Prostate gland (tissue), 2 donors: ENCODE measurements at places on chromosomes 2 and 18.

GRCh38 chr18:34809451-34810072, 99.5 kb downstream of the DTNA start:
- no peaks in the 10 kb centered on the region for H3K27me3 ChIP-seq
- H3K27ac ChIP-seq: no peak overlapping the region
- DNase-seq: no peak
- no peaks in the 10 kb centered on the region for H3K4me1 ChIP-seq

DNA sequence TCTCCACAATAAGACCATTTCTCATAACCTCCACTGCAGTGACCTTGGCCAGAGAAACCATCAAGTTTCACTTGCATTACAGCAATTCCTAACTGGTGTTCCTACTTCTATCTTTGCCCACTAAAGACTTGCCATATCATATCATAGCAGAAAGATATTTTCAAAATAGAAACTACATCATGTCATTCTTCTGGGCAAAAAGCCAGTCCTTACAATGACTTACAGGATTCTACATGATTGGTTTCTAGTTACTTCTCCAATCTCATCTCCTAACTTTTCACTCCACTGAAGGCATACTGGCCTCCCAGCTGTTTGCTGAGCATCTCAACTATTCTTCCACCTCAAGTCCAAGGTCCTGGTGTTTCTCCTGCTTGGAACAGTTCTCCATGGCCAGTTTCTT, 151.4 kb downstream of the HNMT start:
- H3K27me3 ChIP-seq: no peaks in the 10 kb centered on the region
- H3K4me1 ChIP-seq: no peaks in the 10 kb centered on the region
- H3K4me3 ChIP-seq: no peak overlapping the region

DNA sequence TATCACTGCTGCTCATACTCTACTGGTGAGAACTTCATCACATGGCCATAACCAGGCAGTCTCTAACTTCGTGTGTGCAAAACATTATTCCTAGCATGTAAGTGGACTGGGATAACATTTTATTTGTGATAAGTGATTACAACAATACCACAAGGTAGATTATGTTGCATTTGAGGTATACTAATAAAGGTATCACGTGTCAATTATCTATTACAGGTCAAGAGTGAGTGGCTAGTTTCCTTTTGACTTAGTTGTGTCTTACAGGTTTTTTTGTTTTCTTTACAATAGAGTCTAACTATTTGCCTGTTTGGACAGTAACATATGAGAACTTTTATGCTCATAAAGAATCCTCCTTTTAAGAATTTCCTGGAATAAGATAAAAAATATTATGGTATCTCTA, 67.2 kb upstream of the DSC1 start:
- no peak overlapping the region for H3K4me3 ChIP-seq
- no peaks in the 10 kb centered on the region for H3K27me3 ChIP-seq
- no peaks in the 10 kb centered on the region for H3K4me1 ChIP-seq
- H3K36me3 ChIP-seq: no peaks in the 10 kb centered on the region
- no peak overlapping the region for H3K27ac ChIP-seq

- H3K4me1 ChIP-seq: no peaks in the 10 kb centered on the region
- H3K27ac ChIP-seq: no peak overlapping the region
- H3K36me3 ChIP-seq: no peaks in the 10 kb centered on the region
- H3K27me3 ChIP-seq: no peaks in the 10 kb centered on the region
- DNase-seq: no peak
These were observed 13.1 kb downstream of the QPCT start for GRCh38 chr2:37357530-37357929.

DNA sequence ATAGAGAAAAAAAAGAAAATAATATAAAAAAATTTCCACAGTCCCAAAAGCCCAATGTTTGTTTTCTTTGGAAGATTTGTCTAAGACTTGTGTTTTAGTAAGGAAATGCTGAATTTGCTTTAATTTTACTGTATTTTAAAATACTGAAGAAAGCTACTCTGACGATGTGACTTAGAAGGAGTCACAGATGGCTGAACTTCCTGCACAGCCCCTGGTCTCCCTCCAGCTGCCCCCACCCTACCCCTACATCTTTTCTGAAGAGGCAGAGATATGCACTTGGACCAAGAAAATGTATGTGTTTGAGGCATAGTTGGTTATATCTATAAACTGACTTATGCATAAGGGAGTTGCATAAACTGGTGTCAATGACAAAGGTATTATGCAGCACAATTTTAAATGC, 172.3 kb downstream of the CDH2 start:
- H3K27ac ChIP-seq: no peak overlapping the region
- no peak for DNase-seq
- H3K4me1 ChIP-seq: no peaks in the 10 kb centered on the region
- no peak overlapping the region for H3K4me3 ChIP-seq

- no peak for DNase-seq
- no peak overlapping the region for H3K4me3 ChIP-seq
- no peaks in the 10 kb centered on the region for H3K27me3 ChIP-seq
- H3K27ac ChIP-seq: no peak overlapping the region
- no peaks in the 10 kb centered on the region for H3K36me3 ChIP-seq
- H3K4me1 ChIP-seq: no peaks in the 10 kb centered on the region
These were observed 20.4 kb upstream of the FEZ2 start for GRCh38 chr2:36618381-36618780.

DNA sequence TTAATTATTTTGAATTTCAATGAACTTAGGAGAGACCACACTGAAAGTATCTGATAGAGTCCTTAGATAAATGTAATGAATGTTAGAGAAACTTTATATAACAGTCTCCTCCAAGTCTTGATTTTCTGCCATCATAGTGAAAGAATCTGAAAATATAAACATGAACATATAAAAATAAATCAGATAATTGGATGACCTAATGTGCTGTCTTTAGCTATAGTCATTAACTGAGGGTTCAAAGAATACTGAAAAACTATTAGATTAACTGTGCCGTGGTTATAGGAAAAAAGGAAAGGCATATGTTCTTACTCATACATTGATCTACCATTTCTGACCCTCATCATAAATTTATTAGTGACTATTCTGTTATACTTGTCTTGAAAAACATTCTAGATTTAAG, 47.0 kb upstream of the SPAG16 start:
- no peaks in the 10 kb centered on the region for H3K4me1 ChIP-seq
- DNase-seq: no peak
- H3K27ac ChIP-seq: no peak overlapping the region
- H3K27me3 ChIP-seq: no peaks in the 10 kb centered on the region
- H3K4me3 ChIP-seq: no peak overlapping the region
- no peaks in the 10 kb centered on the region for H3K36me3 ChIP-seq

- no peak for DNase-seq
- H3K27ac ChIP-seq: no peak overlapping the region
- H3K36me3 ChIP-seq: no peaks in the 10 kb centered on the region
These were observed 19.5 kb upstream of the WIPF1 start for GRCh38 chr2:174617120-174617519.

GRCh38 chr18:28007841-28008240, 169.1 kb downstream of the CDH2 start:
- H3K27ac ChIP-seq: no peak overlapping the region
- DNase-seq: no peak
- H3K36me3 ChIP-seq: no peaks in the 10 kb centered on the region
- H3K4me1 ChIP-seq: no peaks in the 10 kb centered on the region
- H3K27me3 ChIP-seq: no peaks in the 10 kb centered on the region
- H3K4me3 ChIP-seq: no peak overlapping the region

DNA sequence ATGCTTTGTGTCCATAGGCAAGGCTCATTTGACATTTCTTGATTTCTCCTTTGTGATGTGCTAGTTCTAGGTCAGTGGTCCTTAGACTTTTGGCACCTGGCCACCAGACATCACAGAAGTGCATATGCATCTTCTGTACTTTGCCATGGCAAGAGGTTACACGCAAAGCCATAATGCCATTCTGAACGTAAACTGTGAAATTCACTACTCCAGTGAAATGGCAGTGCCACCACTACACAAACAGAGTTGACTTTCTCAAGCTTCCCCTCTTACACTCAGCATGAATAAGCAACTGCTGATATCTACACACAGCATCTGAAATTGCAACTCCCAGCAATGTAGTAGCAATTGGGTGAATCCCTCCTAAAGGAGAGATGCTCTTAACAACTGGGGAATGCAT, 729.3 kb downstream of the DPP10 start:
- DNase-seq: no peak
- H3K36me3 ChIP-seq: no peaks in the 10 kb centered on the region
- no peaks in the 10 kb centered on the region for H3K27me3 ChIP-seq
- H3K4me1 ChIP-seq: no peaks in the 10 kb centered on the region
- H3K4me3 ChIP-seq: no peak overlapping the region

DNA sequence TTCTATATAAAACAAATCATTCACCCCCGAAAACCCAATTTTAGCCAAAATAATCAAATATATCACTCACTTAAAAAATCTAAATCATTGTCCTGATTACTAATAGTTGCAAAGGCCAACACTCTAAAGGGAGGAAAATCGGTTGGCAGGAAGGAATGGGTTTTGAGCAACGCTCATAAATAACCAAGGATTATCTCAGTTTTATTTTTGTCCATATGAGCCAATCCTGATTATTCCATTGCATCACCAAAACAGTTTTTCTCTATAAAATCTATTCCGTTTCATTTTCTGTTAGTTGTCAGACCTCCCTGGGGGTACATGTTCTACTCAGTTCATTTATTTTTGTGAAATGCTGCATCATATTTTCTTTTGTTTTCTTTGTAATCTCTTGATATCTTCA, 174.1 kb downstream of the LRATD1 start:
- no peaks in the 10 kb centered on the region for H3K36me3 ChIP-seq
- H3K4me3 ChIP-seq: no peak overlapping the region
- H3K27ac ChIP-seq: no peak overlapping the region
- H3K27me3 ChIP-seq: no peaks in the 10 kb centered on the region
- DNase-seq: no peak

GRCh38 chr2:7976206-7976605, 705.6 kb upstream of the ID2 start:
- no peaks in the 10 kb centered on the region for H3K27me3 ChIP-seq
- DNase-seq: no peak
- no peak overlapping the region for H3K4me3 ChIP-seq
- no peak overlapping the region for H3K27ac ChIP-seq
- no peaks in the 10 kb centered on the region for H3K4me1 ChIP-seq

GRCh38 chr2:159094173-159094737, 125.8 kb downstream of the TANC1 start:
- no peaks in the 10 kb centered on the region for H3K27me3 ChIP-seq
- H3K36me3 ChIP-seq: no peaks in the 10 kb centered on the region
- H3K4me1 ChIP-seq: peaks cover 52% of the 10 kb centered on the region
- H3K27ac ChIP-seq: peak overlapping the region; percentile 70

GRCh38 chr2:187774551-187775071, 220.4 kb upstream of the TFPI start:
- H3K27me3 ChIP-seq: no peaks in the 10 kb centered on the region
- no peak overlapping the region for H3K4me3 ChIP-seq
- H3K27ac ChIP-seq: no peak overlapping the region
- H3K4me1 ChIP-seq: no peaks in the 10 kb centered on the region
- no peak for DNase-seq
- H3K36me3 ChIP-seq: no peaks in the 10 kb centered on the region

- no peaks in the 10 kb centered on the region for H3K27me3 ChIP-seq
- H3K36me3 ChIP-seq: no peaks in the 10 kb centered on the region
- no peaks in the 10 kb centered on the region for H3K4me1 ChIP-seq
- no peak for DNase-seq
These were observed 29.5 kb downstream of the FLACC1 start for GRCh38 chr2:201327678-201328077.

GRCh38 chr2:235347691-235348090, 146.2 kb upstream of the AGAP1 start:
- no peaks in the 10 kb centered on the region for H3K4me1 ChIP-seq
- H3K4me3 ChIP-seq: no peak overlapping the region
- no peak for DNase-seq
- no peak overlapping the region for H3K27ac ChIP-seq
- no peaks in the 10 kb centered on the region for H3K27me3 ChIP-seq

GRCh38 chr2:72963423-72964145, 46.3 kb downstream of the EMX1 start:
- no peaks in the 10 kb centered on the region for H3K4me1 ChIP-seq
- H3K4me3 ChIP-seq: no peak overlapping the region
- H3K36me3 ChIP-seq: no peaks in the 10 kb centered on the region
- no peak overlapping the region for H3K27ac ChIP-seq
- no peak for DNase-seq
- H3K27me3 ChIP-seq: no peaks in the 10 kb centered on the region

- DNase-seq: no peak
- no peaks in the 10 kb centered on the region for H3K27me3 ChIP-seq
- H3K4me1 ChIP-seq: no peaks in the 10 kb centered on the region
- no peaks in the 10 kb centered on the region for H3K36me3 ChIP-seq
These were observed 244.7 kb downstream of the KCNS3 start for GRCh38 chr2:18123211-18123570.

DNA sequence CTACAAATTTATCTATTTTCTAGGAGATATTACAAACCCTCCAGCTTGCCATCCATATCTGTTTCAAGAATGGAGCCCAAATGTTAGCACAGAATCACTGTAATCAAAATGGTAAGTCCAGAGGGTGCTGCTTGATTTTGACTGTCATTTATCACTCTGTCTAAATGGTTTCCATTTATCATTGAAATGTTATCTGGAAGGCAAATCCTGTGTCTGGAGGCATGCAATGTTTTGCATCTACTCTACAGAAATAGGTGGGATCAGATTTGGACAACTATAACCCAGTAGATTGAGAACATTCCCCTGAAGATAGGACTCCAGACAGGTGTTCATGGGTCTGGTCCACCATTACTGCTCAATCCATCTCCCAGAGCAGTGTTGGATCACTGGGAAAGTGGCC, 128.7 kb downstream of the MAIP1 start:
- no peak overlapping the region for H3K27ac ChIP-seq
- no peak for DNase-seq
- H3K4me1 ChIP-seq: no peaks in the 10 kb centered on the region
- no peaks in the 10 kb centered on the region for H3K27me3 ChIP-seq

DNA sequence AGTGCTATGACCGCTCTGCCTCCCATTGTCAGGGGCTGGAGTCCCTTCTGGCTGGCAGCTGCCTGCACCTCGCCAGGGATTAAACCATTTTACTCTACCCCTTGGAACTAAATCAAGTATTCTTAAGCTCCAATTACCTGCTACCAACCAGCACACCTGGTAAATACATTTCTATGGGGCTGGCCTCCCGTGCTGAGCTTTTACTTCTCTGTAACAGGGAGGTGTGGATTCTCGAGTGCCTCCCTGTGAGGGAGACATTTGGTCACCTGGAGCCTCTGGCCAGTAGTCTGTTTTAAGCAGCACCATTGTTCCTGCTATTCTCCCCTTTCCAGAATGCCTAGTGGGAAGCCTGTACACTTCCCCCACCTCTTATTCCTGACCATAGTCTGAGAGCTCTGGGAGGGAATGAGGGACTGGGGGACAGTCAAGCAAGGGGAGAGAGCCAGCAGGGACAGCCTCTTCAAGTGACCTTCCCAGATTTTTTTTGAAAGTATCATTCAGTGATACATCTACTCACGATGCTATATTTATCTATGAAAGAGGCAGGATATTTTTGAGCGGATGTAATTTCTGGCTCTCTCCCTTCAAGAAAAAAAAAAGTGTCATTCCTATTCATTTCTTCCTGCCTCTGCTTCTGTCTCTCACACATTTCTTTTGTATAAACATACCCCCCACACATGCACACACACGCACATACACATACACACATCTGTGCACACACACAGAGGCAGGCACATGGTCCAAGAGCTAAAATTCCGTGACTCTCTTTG, 112.8 kb downstream of the CAPN13 start:
- no peaks in the 10 kb centered on the region for H3K4me1 ChIP-seq
- no peak overlapping the region for H3K27ac ChIP-seq
- H3K4me3 ChIP-seq: no peak overlapping the region
- no peaks in the 10 kb centered on the region for H3K36me3 ChIP-seq
- DNase-seq: no peak
